Stimulated activated CD4-positive, alpha-beta T cell treated with anti-CD3 and anti-CD28 coated beads, Interleukin-1b, Interleukin-23, amount 100 ng/mL, for 1 hour (primary cell): ENCODE measurements at places on chromosomes 3 and 15.
A peak's percentile ranks its signal among the peaks of the same experiment; 100 is the strongest.

GRCh38 chr15:63111481-63111880, 10.2 kb upstream of the LACTB start:
- DNase-seq: no peak

DNA sequence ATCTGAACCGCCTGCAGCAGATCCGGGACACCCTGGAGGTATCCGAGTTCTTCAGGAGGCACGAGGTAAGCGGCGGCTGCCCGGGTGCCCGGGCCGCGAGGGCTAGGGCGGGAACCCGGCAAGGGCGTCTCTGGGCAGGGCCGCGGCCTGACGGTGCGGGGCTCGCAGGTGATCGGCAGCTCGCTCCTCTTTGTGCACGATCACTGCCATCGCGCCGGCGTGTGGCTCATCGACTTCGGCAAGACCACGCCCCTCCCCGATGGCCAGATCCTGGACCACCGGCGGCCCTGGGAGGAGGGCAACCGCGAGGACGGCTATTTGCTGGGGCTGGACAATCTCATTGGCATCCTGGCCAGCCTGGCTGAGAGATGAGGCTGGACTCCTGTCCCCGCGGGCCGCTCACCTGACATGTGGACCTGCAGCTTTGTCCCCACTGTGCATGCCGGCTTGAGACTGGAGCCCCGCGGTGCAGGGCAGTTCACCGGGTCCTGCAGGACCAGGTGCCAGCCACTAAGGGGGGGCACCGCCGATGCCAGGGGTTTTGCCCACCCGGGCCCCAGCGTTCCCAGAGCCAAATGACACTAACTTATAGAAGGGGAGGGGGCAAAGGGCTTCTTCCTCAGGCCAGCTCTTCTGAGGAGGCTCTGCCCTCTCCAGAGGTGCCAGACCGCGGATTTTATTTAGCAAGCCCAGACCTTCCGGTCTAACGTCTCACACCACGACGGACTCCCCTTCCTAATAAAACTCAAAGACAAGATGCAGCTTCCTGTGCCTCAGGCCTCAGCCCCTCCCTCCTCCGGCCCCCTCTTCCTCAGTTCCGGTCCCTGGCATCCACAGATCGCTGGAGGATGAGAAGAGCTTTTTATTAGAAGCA, 9.4 kb downstream of the ITPKA start:
- no peak for DNase-seq

DNA sequence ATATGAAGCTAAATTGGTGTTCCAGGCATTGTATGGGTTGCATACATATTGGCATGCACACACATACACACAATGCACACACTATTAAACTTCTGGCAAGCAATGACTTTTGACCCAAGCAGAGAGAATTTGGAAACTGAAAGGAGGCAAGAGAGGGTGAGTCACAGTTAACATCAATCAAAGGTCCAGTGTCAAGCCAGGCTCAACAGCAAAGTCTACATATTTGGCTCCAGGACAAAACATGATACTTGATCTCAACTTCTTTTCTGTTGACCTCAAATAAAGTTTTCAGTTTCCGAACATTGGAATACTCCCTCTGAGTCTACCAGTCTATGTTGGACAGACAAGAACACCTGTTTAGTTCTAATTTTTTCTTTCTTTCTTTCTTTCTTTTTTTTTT, 28.3 kb downstream of the IL12A start:
- no peak for DNase-seq

DNA sequence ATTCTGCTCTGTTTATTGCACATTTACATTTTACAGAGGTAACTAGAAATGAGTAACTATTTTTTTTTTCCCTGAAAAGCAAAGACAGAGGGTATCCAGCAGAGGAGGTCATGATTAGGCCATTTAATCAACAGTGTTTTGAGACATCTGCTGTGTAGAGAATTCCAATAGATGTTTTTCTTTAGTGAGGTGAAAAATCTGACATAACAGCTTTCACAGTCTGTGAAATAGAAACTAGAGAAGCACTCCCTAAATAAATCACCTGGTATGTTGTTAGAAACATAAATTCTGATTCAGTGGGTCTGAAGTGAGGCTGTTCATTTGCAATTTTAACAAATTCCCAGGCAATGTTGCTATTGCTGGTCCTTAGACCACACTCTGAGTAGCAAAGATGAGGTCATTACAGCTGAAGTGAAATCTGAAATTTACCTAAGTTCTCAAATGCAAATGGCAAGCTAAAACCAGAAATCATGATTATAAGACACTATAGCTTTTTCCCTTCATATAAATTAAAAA, 329.2 kb upstream of the LRRC3B start:
- DNase-seq: no peak

- DNase-seq: peak; percentile 17
These were observed 37.9 kb downstream of the RPL39L start for GRCh38 chr3:187101184-187102072.

DNA sequence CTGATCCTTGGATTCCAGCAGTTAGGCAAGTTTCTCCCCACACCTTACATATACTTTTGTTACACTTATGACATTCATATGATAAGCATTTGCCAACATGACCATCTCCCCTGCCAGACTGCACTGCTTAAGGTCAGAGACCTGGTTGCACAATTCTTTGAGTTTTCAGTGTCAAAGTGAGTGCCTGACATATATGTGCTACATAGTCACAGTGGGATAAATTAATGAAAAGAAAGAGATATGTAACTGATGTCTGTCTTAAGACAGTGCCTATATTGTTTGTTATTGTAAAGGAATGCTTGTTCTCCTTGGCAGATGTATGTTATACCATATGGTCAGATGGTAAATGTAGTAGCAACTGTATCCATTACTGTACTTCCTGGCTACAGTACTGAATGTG, 3.5 kb upstream of the DCUN1D1 start:
- DNase-seq: no peak

- no peak for DNase-seq
These were observed 84.6 kb downstream of the GBE1 start for GRCh38 chr3:81676706-81677456.

DNA sequence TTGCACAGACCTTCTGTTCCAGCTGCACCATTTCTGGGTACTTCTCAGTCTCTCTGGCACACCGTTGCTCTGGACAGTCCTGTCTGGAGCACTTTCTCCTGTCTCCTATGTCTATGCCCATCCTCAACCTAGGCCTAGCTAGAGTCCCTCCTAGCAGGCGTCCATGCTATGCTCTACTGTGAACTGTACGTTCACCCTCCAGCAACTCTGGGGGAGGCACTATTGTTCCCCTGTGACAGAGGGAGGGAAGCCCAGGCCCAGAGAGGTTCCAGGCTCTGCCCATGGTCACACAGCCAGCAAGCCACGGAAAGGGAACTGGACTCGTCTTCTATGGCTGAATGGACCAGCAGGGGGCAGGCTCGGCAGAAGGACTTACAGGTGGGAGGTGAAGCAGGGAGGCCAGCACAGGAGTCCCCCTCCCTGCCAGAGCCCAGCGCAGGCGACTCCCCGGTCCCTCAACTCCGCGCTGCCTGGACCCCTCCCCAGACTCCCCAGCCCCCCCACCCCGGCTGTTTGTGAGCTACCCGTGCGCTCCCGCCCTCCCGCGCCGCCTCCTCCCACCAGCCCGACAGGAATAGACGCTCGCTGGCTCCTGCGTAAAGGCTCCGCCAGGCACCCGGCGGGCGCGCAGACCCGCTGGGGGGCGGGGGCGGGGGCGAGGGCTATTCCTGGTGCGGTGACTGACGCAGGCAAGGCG, 1.7 kb upstream of the LINGO1 start:
- DNase-seq: peak; percentile 37

GRCh38 chr3:87710511-87710910, 348.3 kb downstream of the CGGBP1 start:
- DNase-seq: no peak

DNA sequence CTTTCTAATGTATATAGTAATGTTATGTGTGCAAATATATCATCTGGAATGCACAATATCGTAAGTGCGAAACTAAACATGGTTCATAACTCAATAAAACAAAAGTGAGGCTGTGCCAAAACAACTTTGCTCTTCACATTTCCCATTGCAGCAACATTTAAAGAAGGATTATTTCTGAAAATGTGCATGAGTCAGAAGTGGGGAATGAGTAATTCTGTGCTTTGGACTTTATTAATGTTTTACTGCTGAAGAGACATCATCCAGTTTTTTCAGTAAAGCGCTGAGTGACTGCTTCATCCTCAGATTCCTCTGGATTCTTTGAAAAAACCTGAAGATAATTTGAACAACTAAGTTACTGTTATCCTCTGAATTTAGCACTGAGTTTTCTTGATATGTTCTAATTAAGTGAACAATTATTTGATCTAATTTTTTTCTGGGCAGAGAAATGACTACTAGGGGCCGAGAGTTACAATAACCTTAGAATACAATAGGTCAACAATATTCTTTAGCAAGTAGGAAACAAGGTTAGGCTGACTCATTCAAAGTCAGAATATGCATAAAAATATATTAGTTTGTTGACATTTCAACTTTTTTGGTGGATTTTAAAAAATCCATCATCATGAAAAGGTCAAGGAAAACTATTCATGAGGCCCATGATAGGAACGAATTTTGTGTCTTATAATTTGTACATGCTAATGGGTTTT, 20.0 kb upstream of the PLCL2 start:
- DNase-seq: no peak

DNA sequence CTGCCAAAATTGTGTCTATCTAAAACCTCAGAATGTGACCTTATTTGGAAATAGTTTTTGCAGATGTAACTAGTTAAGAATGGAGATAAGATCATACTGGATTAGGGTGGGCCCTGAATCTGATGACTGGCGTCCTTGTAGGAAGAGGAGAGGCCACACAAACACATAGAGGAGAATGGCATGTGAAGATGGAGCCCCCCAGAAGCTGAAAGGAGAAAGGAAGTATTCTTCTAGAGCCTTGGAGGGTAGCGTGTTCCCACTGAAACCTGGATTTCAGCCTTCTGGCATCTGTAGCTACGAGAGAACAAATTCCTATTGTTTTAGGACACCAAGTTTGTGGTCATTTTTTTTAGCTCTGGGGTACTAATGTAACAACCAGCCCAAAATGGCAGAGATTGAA, 423.0 kb upstream of the TPM1 start:
- DNase-seq: no peak

GRCh38 chr3:55327131-55327920, 159.8 kb downstream of the WNT5A start:
- DNase-seq: no peak

DNA sequence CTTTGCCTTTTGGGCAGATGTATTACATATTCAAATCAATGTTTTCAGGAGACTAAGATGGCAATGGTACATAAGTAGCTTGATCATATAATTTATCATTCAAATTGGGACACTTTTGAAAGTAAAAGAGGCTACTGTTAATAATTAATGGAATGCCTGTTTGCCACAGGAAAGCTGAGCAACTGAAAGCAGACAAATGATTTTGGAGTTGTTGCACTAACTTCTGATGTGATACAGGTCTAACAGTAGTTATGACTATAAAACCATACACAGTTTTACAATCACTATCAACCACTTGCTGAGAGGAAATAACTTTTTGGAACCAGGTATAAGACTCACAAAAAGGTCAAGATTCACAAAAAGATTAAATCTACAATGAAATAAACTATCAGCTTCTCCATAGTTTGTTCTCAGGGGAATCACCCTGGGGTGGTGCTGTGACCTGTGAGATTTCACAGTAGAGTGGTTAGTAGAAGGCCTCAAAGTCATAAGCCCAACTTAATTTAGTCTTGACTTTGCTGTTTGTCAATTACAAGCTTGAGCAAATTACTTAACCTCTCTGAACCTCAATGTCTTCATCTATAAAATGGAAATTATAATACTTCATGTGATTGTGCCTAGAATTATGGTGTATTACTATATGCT, 42.7 kb downstream of the HHLA2 start:
- DNase-seq: no peak

GRCh38 chr15:73258271-73259108, 110.3 kb downstream of the HCN4 start:
- DNase-seq: no peak

GRCh38 chr3:69011096-69011730, 2.3 kb downstream of the EOGT start:
- no peak for DNase-seq

DNA sequence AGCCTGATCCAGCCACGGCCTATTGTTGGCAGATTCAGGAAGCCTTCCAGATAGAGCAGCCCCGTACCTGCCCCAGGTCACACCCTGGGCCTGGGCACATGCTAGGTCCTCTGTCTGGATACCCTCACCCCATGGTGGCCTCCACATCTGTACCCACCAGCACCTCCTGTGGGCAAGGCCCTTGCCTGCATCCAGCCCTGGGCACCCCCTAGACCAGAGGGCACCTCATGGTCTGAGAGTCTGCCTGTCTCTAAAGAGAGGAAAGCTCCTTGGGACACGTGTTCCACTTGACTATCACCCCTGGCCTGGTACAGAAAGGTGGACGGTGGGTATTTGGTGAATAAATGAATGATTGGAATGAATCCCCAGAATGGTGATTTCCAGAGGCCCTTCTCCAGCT, 8.9 kb upstream of the COMMD4 start:
- no peak for DNase-seq

GRCh38 chr3:14925729-14926591, 21.4 kb upstream of the NR2C2 start:
- no peak for DNase-seq

DNA sequence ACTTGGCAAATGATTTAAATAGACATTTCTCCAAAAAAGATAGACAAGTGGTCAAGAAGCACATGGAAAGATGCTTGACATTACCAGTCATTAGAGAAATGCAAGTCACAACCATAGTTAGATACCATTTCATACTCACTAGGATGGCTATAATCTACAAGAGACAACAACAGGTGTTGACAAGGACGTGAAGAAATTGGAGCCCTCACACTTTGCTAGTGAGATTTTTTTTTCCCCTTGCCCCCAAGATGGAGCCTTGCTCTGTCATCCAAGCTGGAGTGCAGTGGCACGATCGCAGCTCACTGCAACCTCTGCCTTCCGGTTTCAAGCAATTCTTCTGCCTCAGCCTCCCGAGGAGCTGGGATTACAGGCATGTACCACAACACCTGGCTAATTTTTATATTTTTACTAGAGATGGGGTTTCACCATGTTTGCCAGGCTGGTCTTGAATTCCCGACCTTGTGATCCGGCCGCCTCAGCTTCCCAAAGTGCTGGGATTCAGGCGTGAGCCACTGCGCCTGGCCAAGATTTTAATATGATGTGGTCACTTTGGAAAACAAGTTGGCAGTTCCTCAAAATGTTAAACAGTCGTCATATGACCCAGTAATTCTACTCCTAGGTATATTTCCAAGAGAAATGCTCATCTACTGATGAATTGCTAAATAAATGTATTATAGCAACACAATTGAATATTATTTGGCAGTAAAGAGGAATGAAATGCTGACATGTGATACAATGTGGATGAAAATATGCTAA, 103.3 kb downstream of the ATG7 start:
- DNase-seq: no peak
